Activated CD4-positive, alpha-beta T cell treated with anti-CD3 and anti-CD28 coated beads for 36 hours (primary cell): ENCODE measurements at places on chromosomes 11 and 22. TPM values are rescaled to one million over a fixed set of nuclear protein-coding genes. Genes with fewer than 3 reads are reported as not detected.

Gene SPI1
- total RNA-seq, result 0.30 TPM

Gene BIRC3
- total RNA-seq, result 109 TPM

Gene PRG3
- total RNA-seq, result not detected

Gene CRELD2
- total RNA-seq, result 15.2 TPM

Gene CDC42EP1
- 0.83 TPM for total RNA-seq

GRCh38 chr11:134358165-134358855 is 26.5 kb downstream of the GLB1L2 start:
- no peak for DNase-seq

GRCh38 chr22:46620588-46621242 is 529 bp downstream of the GRAMD4 start:
- no peak for DNase-seq

DNA sequence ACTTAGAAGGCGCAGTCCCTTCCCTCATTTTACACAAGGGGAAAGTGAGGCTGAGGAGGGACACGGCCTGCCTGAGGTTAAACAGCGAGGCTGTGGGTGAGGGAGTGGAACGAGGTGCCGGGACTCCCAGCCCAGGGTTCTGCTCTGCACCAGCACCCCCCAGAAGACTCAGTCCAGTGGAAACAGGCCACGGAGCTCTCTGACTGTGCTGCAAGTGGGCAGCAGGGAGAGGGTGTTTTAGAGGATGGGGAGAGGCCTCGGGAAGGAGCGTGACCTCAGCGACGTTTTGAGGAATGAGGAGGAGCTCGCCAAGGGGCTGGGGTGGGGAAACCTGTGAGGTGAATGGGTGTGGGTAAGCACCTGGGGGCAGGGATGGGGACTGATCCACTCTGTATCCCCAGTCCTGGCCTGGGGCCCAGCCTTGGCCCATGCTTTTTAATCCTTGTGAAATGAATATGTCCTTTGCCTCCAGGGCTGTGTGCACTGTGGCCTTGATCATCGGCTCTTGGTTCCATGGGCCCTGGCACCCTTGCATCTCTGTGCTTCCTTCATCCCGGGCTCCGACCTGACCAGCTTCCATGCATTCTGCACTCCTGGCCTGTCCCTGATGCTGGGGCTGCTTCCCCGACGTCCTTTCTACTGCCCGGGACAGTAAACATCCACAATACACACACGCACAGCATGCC is 44.2 kb downstream of the SHISAL1 start:
- DNase-seq, result no peak

GRCh38 chr11:85647078-85647477 is 689 bp upstream of the TMEM126A start:
- DNase-seq, result peak; percentile 22

- no peak for DNase-seq
These were observed 81.3 kb downstream of the CTNND1 start for GRCh38 chr11:57842873-57843272.

- DNase-seq, result peak; percentile 33
These were observed 95.1 kb upstream of the PLET1 start for GRCh38 chr11:112355726-112356125.

- DNase-seq, result no peak
These were observed 145.3 kb upstream of the CTSC start for GRCh38 chr11:88482871-88483301.

GRCh38 chr11:86919557-86920210 is 35.5 kb downstream of the FZD4 start:
- DNase-seq, result no peak

- no peak for DNase-seq
These were observed 10.4 kb downstream of the EHF start for GRCh38 chr11:34631297-34631696.

- DNase-seq, result no peak
These were observed 85.1 kb downstream of the TRIM44 start for GRCh38 chr11:35747668-35748067.

GRCh38 chr11:57647960-57648800 is 1.5 kb downstream of the YPEL4 start:
- peak; percentile 45 for DNase-seq

- no peak for DNase-seq
These were observed 1.6 kb upstream of the THOC5 start for GRCh38 chr22:29555065-29555644.

DNA sequence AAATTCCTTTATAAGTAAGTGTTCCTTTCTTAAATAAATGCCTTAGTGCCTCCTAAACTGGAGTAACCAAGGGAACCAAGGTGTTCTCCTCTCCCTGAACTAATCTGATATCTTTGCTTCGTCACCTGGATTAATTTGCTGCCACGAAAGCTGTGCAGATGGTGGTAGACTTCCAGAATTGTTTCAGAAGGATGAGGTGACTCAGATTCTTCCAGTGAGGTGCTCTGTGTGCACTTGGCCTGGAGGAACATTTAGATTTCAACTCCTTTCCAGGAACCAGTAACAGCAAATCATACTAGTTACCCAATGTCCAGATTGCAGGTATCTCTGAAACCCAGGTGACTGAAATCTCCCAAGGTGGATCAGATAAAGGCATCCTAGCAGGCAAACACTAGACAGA is 181.9 kb downstream of the FAT3 start:
- no peak for DNase-seq

DNA sequence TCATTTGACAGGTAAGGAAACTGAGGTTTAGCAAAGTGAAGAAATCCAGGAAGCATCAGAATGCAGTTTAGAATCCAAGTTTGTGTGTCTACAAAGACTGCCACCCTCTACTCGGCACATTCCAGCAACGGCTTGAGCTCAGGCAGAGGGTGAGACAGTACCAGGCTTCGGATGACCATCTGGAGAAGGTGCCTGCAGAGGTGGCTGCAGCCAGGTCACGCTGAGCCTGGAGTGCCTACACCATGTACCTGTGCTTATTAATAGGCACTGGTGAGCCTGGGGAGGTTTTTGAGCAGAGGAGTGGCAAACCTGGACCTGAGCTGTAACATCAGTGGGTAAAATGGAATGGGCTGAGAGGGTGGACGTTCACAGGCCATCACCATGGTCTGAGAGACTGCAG is 4.7 kb downstream of the FXYD6 start:
- DNase-seq, result no peak

GRCh38 chr11:118572981-118573550 is 857 bp downstream of the ARCN1 start:
- peak; percentile 46 for DNase-seq

DNA sequence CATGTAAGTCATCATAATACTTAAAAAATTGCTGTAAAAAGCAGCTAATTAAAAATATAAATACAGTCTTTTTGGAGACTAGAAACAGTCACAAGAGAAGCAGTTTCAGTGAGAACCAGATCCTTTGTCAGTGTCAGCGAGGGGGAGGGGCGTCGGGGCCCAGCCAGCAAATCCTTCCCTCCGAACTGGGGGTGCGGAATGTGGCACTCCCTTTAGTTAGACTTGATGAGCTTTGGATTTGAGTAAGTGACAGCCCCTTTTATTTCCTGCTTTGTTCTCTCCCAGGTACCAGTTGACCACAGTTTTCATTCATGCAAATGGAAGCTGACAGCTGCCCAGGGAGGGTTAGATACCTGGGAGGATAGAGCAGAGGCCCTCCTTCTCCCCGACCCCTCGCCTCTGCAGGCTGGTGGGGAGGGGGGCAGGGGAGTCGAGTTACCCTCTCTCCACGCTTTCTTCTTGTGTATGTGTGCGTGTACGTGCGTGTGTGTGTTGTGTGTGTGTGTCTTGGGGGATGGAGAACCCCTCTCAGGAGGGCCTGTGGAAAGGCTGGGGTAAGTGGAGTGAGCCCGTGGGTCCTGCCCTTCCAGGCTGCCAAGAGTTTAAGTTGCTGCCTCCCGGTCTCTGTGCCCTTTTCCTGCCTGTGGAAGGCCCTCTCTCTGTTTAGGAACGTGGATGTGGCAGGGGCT is 38.3 kb downstream of the PTPRJ start:
- peak; percentile 40 for DNase-seq

GRCh38 chr11:115178705-115179104 is 325.5 kb downstream of the CADM1 start:
- DNase-seq, result no peak
